H9 (cell line): ENCODE measurements at places on chromosomes 11 and 22.

- DNase-seq = no peak
Observed at GRCh38 chr11:90753546-90753945, 530.7 kb upstream of the CHORDC1 start.

- no peak for DNase-seq
Observed at GRCh38 chr11:45343444-45343843, 57.3 kb upstream of the SYT13 start.

DNA sequence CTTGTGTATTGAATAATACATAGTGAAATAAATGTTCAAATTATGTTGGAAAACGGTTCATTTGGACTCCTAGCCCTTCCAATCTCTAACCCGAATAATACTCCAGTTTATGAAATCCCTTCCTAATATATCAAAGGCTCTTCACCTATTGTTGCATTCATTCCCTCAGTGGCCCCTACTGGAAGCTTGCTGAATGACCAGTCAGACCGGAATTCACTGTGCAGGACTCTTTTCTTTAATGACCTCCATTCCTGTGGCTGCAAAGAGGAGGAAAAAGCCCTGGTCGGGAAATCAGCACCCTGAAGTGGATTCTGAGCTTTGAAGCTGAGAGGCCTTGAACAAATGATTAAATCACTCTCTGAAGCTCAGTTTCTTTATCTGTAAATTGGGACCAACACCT is 19.1 kb upstream of the RCN1 start:
- DNase-seq = peak; percentile 41

DNA sequence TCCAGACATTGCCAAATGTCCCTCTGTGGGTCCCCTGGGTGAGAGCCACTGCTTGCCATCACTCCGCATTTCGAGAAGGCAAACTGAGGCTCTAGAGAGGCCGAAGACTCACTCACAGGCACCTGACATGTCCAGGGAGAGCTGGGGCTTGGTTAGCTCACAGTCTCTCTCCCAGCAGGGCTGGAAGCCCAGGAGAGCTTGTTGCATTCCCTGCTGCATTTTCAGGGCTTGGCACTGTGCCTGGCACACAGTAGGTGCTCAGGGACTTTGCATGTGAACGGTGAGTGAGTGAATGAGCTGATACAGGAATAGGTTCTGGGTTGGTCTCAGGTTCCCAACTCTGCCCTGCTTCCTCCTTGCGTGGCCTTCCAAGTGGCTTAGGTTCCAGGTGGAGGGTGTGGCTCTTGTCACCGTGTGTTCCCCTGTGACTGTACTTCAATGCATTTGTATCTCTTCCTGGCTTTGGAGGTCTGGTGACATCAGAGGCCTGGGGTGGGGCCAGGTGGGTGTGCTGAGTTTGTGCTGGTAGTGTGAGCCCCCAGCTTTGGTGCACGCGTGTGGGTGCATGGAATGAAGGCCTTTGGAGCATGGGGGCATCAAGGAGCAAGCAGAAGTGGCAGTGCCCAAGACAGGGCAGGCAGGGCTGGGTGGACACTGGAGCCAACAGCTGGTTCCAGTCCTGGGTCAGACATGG is 18.4 kb upstream of the SMIM38 start:
- no peak for DNase-seq

DNA sequence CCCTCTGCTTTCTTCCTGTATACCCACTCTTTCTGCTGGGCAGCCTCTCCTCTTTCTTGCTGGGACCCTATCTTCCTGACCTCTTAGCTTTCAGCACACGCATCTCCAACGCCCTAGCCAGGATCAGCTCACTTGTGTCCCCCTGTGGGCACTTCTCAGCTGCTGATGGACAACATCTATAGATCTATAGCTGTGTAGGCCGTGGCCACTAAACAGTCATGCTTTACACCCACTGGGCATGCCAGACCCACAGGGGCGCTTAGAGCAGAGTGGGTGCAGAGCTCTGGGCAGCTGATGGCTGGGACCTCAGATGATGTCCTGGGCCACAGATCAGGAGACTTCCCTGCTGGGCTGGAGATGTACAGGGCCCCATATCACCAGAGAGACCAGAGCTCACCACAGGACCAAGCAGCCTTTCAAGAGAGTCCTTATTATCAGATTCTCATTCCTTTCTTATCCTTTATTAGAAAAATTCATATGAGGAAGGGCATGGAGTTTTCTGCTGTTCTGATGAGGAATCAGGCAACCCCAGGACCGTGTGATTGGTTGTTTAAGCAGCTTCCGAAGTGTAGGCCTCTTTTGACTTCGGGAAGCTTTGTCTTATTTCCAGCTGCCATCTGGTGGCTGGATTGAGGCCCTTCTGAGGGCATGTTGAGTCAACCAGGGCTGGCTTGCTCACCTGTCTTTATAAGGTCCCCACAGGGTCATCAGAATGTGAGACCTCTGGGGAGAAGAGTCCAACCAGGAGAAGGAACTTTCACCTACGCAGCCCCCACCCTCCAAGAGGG is 60.5 kb downstream of the OSBP2 start:
- peak; percentile 73 for DNase-seq

DNA sequence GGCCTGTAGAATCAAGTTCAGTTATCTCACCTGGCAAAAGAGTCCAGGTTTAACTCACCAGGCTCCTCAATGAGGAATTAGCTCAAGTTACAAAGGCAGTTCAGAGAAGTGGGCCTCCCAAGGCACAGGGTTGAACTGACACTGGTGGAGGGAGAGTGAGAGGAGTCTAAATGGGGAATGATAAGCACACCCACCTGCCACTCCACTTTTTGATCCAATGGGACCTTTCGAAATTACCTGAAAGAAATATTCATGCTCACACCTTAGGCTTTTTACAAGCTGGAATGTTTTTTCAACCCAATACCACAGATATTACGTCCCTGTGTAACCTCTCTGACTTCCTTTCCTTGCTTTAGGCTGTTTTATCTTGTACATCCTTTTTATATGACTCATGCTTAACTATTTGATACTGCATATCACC is 642.7 kb upstream of the TENM4 start:
- no peak for DNase-seq

DNA sequence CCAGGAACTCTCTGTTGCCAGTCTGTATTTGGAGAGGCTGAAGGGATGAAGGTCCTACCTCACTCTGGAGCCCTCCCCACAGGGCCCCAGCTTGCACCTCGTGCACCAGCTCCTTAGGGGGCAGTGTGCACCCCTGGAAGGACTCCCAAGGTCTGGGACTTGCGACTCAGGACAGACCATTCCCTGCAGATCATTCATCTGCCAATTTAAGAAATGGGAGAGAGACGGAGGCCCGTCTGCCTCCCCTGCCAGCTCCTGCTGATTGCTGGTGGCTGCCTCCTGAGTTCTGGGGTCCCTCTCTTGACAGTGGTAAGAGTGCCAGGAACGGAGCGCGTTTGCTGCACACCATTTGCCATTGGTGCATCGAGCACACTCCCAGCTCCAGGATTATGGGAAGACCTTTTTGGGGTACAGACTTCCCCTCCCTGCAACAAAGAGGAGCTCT is 27.4 kb upstream of the MALAT1 start:
- DNase-seq = peak; percentile 82

GRCh38 chr22:24232124-24232523 is 12.8 kb downstream of the GGT5 start:
- no peak for DNase-seq

DNA sequence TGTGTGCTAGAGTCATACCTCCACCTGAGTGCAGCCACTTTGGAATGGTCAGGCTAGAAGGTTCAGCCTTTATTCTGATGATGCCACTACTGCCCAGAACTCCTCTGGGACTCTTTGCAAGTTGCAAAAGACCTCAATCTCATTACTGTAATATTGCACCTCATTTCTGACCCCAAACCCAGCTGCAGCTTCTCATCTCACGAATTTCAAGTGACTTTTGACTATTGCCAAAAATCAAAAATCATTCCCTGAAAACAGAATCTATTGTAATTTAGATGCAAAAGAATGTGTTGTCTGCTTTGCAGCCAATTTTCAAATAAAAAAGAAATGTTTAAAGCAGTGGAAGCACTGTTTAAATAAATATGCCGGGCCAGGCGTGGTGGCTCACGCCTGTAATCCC is 25.2 kb downstream of the GVQW3 start:
- no peak for DNase-seq

GRCh38 chr11:34161812-34162492 is 56.5 kb downstream of the NAT10 start:
- no peak for DNase-seq

- no peak for DNase-seq
Observed at GRCh38 chr22:45788522-45788921, 116.9 kb downstream of the ATXN10 start.

DNA sequence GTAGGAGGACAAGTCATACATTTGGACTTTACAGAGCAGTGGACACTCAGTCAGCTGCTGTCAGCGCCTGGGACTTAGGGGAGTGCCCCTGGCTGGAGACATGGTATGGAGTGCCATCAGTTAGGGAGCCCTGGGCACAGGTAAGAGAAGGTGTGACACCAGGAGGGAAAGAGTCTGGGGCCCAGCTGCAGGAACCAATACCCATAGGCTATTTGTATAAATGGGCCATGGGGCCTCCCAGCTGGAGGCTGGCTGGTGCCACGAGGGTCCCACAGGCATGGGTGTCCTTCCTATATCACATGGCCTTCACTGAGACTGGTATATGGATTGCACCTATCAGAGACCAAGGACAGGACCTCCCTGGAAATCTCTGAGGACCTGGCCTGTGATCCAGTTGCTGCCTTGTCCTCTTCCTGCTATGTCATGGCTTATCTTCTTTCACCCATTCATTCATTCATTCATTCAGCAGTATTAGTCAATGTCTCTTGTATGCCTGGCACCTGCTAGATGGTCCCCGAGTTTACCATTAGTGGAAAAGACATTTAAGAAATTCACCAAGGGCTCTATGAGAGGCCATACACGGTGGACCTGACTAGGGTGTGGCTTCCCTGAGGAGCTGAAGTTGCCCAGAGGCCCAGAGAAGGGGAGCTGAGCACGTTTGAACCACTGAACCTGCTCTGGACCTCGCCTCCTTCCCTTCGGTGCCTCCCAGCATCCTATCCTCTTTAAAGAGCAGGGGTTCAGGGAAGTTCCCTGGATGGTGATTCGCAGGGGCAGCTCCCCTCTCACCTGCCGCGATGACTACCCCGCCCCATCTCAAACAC is 850 bp upstream of the MIF start:
- DNase-seq = no peak

DNA sequence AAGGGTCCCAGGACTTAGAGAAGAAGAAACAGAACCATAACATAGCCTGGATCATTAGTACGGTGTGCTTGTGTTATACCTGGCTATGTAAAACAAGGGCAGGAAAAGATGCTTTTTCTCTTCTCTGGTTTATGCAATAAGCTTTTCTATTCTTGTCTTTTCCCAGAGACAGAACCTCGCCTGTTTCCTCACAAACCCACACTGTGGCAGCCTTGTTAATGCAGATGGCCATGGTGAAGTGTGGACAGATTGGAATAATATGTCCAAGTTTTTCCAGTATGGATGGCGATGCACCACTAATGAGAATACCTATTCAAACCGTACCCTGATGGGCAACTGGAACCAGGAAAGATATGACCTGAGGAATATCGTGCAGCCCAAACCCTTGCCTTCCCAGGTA is 2.9 kb downstream of the CFAP68 start:
- no peak for DNase-seq

DNA sequence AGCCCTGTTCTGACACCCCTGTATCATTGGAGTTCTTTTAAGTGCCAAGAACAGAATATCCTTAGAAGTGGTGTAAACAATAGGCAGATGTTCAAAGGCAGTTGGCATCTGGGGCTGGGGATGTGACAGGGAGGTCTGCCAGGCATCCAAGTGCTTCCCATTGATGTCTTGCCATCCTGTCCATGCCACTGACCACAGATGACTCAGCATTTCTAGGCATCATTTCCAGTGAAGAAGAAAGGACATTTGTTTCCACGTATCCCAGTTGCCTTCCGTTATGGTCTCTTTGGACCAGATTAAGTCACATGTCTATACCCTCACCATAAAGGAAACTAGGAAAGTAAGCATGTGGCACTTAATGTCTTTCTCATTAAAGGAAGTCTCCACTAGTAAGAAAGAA is 76.7 kb upstream of the BARX2 start:
- no peak for DNase-seq
